ENCODE measurements at places on chromosomes 1 and 21.

DNA sequence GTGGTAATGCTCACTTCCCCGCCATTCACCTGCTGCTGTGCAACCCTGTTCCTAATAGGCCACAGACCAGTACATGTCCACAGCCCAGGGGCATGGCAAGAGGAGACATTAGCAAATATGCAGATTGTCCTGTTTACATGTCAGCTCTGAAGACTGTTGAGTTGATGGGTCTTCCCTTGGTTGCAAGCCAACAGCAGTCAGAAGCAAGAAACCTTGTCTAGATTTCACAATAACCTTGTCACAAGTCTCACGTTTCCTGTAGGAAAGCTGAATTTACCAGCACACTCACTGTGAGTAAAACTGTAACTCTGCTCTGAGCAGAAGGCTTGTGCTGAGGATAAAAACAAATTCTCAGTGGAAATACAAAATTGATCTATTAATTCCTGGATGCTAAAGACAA is 195.1 kb downstream of the HLX start:
- no peak for DNase-seq

GRCh38 chr21:39658066-39658465 is 45.3 kb downstream of the B3GALT5 start:
- DNase-seq: no peak

- no peak for DNase-seq
Measured at GRCh38 chr1:12568009-12568767, 49.8 kb downstream of the DHRS3 start.

DNA sequence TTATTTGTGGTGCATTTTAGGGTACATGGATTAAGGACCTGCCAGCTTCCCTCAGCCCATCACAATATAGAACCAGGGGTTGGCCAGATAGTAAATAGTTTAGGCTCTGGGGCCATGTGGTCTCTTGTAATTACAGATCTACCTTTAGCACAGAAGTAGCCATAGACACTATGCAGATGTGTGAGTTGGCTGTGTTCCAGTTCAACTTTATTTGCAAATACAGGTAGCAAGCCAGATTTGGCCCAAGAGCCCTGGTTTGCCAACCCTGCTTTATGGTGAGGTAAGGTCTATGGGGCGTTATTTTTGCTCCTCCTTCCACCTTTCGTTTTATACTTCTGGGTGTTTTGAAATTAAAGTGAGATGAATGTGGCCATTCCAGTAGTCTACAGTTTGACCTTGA is 48.7 kb downstream of the MRPS6 start:
- DNase-seq: no peak

DNA sequence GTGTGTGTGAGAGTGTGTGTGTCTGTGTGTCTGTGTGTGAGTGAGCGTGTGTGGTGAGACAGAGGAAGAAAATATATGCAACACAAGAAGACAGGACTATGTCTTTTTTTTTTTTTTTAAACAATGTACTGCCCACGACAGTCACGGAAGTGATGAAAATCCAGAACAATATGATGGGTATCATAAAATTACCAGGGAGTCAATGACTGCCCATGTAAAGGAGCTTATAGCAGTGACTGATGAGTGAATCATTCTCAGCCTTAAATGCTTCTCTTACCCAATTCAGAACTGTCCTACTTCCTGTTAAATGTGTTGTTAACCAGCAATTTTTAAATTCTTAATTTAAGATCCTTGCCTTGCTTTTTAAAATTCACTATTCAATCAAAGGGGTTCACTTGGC is 46.6 kb downstream of the RGS7 start:
- no peak for DNase-seq

- no peak for DNase-seq
Measured at GRCh38 chr1:212157252-212157651, 121.7 kb downstream of the DTL start.

DNA sequence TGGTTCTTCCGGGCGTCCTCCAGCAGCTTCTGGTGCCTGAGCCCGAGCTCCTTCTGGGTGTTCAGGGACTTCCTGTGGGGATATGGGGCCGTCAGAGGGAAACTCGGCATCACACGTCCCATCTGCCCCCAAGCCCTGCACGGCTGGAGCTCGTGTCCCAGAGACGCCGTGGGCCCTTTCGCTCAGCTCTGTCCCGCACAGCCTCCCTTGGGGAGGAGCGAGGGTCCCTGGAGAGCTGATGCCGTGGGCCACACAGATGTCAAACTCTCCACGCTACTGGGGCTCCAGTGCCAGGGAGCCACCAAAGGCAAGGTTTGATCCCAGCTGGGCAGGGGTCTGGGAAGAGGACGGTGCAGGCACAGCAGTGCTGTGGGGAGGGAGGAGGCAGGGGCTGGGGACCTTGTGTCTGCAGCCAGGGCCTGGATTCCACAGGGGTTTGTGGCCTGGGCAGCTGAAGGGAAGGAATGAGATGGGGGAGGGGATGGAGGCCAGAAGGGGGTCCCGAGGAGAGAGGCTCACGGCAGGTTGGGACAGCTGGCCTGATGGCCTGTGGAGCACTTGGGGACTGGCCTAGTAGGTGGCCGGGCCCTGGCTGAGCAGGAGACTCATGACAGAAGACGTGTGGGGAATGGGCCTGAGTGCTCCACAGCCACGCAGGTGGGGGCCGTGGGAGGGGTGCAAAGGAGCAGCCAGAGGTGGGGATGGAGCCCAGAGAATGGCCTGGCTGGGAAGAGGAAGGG is 30.4 kb downstream of the CFAP74 start:
- DNase-seq: no peak

- DNase-seq: no peak
Measured at GRCh38 chr1:206709322-206709721, 24.6 kb downstream of the MAPKAPK2 start.

DNA sequence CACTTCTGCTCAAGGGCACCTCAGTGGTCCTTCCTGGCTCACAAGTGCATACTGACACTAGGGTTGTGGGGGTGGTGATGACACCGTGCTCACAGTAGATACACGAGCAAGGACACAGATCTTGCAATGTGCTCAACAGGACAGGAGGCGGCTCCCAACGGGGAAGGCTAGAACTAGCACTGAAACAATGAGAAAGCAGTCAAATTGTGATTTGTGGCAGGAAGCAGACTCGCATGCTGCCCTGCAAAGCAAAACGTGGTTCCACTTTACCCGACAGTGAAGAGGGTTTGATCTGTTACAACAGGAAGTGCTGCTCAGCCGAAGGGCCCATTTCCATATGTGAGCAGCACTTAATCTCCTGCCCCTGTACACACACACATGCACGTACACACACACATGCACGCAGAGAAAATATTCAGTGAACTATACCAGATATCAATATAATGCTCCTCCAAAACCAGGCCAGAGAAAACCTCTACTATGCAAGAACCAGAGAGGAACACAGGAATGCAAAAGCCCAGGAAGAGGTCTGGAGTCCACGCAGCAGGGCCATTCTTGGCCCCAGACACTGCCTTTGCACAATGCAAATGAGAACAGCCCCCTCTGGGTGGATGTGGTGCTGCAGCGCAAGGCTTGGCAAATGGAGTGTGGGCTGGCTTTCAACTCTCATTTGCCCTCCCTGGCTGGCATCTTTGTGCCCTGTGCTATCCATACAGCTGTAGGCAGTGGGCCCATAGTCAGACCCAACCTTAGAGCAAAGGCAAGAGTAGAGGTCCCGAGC is 47.1 kb downstream of the KANK4 start:
- DNase-seq: peak; percentile 11

DNA sequence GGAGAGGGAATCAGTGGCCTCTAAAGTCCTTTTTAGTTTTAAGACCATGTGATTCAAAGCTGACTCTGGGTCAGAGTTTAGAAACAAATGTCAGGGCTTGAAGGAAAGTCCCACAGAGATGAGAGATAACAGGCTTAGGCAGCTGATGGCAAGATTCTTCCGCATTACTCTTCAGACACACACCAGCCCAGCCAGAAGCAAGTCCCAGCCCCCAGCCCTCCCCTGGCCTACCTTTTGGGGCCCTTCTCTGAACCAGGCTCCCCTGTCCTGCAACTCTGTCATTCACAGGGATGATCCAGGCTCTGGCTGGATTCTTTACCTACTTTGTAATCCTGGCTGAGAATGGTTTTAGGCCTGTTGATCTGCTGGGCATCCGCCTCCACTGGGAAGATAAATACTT is 13.1 kb upstream of the CASQ1 start:
- DNase-seq: no peak

- DNase-seq: no peak
Measured at GRCh38 chr1:7257225-7257624, 472.0 kb downstream of the CAMTA1 start.

- no peak for DNase-seq
Measured at GRCh38 chr1:92317836-92318493, 19.1 kb downstream of the RPAP2 start.

GRCh38 chr1:202165267-202165941 is 5.0 kb upstream of the PTPN7 start:
- peak; percentile 56 for DNase-seq

DNA sequence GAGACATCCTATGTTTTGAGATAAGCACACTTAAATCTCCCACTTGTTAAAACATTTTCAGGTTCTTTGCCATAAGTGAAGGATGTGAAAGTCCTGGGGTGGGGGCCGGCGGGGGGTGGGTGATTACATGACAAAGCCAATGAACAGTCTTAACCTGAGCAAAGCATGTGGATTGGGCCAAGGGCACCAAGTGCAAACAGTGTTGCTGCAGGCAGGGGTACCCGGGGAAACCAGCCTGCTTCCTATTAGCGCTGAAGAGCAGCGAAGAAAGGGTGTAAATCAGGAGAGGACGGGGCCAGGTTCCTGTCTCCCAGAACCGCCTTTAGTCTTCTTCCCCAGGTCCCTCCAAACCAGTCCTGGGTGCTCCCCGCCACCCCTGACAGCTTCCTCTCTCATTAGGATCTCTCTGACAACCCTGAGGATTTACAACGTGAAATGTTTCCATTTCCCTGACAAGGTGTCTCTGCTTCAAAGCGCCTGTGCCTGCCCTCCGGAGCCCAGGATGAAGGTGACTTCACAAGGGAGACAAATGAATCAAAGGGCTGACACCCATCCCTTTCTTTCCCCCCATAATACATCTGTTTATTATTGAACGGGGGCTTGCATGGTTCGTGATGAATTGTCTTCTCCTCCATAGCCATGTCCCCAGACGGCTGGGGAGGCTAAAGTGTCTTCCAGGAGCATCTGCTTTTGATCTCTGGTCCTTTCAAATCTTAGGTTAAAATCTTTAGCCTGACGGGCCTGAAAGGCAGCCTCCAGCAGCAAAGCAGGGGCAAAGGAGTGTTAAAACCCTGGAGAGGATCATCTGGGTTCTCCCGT is 109.5 kb downstream of the TRABD2B start:
- no peak for DNase-seq

DNA sequence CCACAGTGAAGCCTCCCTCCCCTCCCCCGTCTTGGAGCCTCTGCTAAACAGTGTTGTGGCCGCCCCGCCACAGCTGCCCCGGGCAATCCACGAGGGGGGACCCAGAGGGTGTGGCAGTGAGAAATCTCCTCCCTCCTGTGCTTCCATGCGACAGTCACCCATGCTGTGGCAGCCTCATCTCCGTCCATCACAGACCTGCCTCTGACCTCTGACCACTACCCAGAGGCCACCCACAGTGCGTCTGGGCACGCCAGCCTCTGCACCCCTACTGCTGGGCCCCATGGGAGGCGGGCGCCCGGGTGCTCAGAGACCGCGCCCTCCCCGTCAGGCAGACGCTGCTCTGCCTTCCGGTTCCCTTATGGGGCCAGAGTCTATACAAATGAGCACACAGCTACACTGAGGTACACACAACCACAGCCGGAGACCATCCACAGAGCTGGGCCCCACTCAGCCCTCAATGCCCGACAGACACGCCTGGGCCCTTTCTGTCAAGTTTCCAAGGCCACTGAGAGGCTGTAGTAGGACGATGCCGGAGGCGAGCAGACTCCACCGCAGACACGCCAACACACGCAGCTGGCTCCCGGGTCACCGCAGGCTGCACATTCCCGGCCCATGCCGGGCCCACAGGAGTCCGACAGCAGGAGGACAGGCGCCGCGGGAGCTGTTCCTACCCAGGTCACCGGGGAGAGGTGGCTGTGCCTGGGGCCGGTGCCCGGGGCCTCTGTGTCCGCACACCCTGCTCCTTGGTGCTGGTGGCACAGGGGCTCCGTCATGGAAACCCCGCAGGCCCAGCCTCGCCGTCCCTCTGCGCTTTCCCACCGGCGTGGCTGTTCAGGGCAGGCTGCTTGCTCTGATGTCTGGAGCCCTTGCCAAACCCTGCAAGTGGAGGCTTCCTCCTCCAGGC is 23.9 kb upstream of the TMEM52 start:
- no peak for DNase-seq

GRCh38 chr1:212952641-212952976 is 2.3 kb downstream of the VASH2 start:
- DNase-seq: no peak

GRCh38 chr1:209647156-209647555 is 5.1 kb downstream of the LAMB3 start:
- DNase-seq: no peak

- no peak for DNase-seq
Measured at GRCh38 chr1:208007319-208007937, 96.5 kb upstream of the CD34 start.

DNA sequence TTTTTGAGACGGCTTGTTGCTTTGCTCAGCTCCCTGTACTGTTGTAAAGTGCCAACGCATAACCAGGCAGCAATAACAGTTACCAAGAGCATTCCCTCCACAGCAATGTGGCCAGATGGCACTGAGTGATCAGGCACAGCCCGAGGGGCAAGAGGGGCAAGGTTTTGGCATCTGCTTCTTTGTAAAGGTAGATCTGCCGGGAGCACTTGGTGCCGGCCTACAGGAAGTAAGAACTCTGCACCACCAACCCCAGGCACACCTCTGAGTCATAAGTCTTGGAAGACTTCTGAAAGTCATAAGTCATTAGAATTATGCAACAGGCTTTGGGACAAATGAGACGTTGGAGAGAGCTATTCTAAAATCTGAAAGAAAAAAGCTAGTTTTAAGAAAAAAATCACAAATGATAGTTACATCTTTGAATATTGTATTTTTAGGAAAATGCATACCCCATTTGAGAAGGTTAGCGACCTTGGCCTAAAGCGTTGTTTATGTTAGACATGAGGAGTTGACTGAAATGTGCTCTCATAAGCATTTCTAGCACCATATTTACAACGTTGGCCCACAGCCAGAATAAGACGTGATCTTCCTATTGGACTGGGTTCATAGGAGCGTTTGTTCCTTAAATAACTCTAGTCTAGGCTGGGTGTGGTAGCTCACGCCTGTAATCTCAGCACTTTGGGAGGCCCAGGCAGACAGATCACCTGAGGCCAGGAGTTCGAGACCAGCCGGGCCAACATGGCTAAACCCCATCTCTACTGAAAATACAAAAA is 37.7 kb upstream of the MAP10 start:
- DNase-seq: no peak

DNA sequence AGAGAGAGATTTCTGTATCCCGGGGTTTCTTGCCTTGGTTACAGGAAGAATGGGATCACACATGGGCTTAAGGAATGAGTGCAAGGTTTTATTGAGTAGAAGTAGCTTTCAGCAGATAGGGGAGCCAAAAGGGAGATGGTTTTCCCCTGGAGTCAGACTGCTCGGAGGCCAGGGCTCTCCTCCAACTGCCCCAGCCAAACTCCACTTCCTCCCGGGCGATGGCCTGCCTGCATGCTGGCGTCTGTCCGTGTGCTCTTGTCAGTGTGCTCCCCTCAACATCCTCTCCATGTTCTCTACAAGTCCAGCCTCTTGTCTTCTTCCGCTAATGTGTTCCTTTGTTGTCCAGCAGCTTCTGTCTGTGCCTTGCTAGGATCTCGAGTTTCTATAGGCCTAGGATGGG is 421.3 kb upstream of the ADGRL2 start:
- no peak for DNase-seq

GRCh38 chr1:94621802-94622201 is 80.2 kb upstream of the F3 start:
- no peak for DNase-seq

GRCh38 chr1:56827711-56828110 is 8.5 kb upstream of the FYB2 start:
- DNase-seq: no peak

All from stimulated activated CD4-positive, alpha-beta T cell treated with anti-CD3 and anti-CD28 coated beads, Interleukin-2, amount 100 ng/mL, for 48 hours (primary cell).